ENCODE measurements at places on chromosomes 4 and X.

DNA sequence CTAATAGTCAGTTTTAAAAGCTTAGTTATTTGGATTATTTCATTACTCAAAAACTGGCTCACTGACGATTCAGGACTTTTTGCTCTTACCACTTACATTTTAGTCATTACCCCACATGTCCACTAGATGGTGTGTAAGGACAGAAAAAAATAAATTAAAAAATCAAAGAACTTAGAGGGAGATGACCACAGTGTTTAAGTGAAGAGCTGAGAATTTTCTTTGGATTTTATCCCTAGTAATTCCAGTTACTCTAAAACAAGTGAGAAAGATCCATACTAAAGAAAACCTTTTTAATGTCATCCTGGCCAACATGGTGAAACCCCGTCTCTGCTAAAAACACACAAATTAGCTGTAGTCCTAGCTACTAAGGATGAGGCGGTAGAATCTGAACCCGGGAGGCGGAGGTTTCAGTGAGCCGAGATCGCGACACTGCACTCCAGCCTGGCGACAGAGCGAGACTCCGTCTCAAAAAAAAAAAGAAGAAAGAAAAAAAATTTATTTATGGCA lies 26.4 kb upstream of the TMPRSS11B start:
- peak; percentile 58 for DNase-seq

- DNase-seq = no peak
Observed at GRCh38 chr4:172393220-172393619, 580.0 kb downstream of the GALNTL6 start.

- no peak for DNase-seq
Observed at GRCh38 chrX:30814978-30815377, 74.1 kb downstream of the TAB3 start.

DNA sequence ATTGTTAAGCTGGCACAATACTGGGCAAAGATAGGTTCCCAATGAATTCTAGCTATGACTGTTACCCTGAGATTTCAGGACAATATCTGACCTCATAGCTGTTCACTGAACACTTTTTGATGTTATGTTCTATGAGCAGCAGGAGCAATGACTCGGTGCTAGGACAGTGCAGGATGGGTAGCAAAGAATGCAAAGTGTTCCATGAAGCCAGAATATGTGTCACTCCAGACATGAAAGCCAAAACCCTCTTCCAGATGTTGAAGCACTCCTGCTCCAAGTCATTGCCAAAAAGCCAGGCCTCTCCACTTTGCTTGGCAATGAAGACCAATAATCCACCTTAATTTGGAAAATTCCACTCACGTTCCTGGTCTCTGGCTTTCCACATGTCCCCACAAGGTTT lies 300.9 kb upstream of the CPEB2 start:
- DNase-seq = no peak

DNA sequence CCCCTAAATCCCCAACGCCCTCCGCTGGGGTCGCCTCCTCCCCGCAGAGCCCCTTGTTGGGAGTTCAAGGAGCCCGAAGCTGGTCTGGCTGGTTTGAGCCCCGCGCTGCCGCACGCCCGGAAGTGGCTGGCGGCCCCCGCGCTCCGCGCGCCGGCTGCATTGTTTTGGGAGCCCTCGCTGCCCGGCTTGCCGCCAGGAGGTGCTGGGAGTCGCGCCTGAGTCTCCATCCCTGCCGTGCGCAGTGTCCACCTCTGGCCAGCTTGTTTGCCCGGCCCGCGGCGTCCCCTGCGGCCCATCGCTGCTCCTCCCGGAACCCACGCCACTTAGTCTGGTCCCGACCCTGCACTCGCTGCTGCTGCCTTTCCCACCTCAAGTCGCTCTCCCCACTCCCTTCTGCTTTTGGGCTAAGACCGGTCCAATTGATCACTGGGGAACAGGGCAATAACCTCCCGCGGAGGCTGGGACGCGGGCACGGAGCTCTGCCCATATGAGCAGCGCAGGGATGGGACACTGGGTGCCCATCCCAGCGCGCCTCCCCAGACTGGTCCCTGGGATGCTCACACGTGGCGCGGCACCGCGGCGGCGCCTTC lies 2.2 kb upstream of the SFRP2 start:
- no peak for DNase-seq

- no peak for DNase-seq
Observed at GRCh38 chrX:145792281-145792680, 25.3 kb upstream of the SLITRK2 start.

DNA sequence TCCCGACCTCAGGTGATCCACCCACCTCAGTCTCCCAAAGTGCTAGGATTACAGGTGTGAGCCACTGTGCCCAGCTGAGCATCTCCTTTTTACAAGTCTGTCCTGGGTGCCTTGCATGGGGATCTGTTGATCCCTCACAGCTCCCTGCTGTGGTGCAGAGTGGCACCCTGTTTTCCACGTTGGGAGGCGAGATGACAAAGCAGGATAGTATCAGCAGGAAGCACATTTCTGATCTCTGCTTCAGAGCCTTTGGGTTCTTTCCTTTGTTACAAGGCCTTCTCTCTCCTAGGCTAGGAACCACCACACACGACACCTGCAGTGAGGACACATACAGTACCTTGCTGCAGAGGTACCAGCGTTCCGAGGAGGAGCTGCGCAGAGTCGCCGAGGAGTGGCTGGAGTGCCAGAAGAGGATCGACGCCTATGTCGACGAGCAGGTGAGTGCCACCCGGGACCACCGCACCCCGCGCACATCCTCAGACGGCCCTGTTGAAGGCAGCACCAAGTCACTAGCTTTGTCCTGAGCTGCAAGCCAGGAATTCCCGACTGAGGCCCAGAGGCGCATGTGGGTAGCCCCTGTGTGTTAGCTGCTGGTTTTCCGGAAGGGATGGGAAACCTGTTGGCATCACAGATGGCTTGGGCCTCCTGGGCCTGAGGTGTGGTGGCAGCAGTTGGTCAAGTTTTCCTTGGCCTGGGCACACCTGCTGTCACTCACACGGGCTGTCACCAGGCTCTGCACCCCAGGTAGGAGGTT lies 109.6 kb downstream of the TNIP2 start:
- peak; percentile 55 for DNase-seq

DNA sequence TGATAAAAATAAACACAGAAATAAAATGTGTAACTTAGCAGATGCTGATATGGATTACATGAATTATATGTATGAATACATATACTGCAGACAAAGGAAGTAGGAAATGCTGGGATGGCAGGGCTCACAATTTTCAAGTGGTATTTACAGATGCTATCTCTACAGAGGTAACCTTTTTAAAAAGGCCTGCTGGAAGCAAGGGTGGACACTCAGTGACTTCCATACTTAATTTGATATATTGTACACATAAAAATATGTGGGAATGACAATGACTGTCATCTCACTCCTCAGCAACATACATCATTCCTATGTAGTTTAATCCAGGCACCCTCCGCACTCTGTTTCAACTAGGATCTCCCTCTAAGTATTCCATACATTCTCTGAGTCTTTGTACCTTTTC lies 452.9 kb downstream of the DTHD1 start:
- DNase-seq = no peak

- no peak for DNase-seq
Observed at GRCh38 chr4:143282211-143282707, 54.4 kb upstream of the GAB1 start.

GRCh38 chr4:102580463-102580842 lies 79.3 kb downstream of the NFKB1 start:
- no peak for DNase-seq

GRCh38 chrX:118802857-118803256 lies 20.8 kb upstream of the ZCCHC12 start:
- peak; percentile 27 for DNase-seq

GRCh38 chr4:141658309-141658708 lies 21.9 kb downstream of the IL15 start:
- DNase-seq = no peak

- no peak for DNase-seq
Observed at GRCh38 chrX:133794126-133794525, 191.3 kb downstream of the GPC3 start.

GRCh38 chr4:25430630-25431029 lies 53.6 kb downstream of the ANAPC4 start:
- no peak for DNase-seq

DNA sequence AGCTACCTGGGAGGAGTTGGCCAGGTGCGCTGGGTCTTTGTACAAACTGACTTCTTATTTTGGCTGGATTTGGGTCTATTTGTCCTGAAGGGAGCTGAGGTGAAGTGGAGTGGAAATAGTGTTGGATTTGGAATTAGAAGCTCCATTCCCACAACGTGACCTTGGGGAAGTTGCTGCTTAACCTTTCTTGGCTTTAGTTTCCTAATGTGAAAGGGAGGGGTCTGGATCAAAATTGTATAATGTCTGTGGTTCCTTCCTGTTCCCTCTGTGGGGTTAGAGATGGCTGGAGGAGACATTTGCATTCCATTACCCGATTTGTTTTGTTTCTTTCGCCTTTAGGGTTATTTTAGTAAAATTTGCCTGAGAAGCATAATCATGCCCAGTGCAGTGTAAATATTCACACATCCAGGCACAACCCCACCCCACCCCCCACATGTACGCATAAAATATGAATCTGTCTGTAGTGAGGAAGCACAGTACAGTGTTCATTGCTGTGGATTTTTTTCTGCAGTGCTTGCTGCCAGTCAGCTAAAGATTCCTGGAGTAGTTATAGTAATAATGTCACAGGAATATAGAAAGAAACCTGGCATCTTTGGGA lies 21.5 kb downstream of the JADE1 start:
- DNase-seq = no peak

DNA sequence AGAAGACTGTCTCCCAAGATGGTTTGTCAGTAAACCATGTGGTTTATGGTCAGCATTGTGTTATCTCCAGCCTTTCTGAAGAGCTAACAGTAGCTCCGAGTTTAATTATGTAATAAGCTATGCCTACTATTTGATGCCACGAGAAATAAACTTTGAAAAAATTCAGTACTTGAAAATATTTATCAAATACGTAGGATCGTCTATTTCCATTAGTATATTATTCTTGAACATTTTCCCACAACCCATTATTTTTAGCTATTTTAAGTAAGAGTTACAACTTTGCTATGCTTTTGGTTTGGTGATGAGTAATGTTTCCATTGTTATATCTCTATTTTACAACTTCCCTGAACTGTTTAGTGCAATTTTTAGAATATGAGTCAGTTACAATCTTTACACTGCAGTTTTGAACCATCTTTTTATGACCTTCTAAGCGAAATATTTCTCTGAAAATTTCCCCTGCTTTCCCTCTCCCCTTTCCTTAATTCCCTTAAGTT lies 44.5 kb upstream of the TRIM2 start:
- DNase-seq = no peak

GRCh38 chr4:100302061-100303026 lies 112.1 kb upstream of the DDIT4L start:
- no peak for DNase-seq

DNA sequence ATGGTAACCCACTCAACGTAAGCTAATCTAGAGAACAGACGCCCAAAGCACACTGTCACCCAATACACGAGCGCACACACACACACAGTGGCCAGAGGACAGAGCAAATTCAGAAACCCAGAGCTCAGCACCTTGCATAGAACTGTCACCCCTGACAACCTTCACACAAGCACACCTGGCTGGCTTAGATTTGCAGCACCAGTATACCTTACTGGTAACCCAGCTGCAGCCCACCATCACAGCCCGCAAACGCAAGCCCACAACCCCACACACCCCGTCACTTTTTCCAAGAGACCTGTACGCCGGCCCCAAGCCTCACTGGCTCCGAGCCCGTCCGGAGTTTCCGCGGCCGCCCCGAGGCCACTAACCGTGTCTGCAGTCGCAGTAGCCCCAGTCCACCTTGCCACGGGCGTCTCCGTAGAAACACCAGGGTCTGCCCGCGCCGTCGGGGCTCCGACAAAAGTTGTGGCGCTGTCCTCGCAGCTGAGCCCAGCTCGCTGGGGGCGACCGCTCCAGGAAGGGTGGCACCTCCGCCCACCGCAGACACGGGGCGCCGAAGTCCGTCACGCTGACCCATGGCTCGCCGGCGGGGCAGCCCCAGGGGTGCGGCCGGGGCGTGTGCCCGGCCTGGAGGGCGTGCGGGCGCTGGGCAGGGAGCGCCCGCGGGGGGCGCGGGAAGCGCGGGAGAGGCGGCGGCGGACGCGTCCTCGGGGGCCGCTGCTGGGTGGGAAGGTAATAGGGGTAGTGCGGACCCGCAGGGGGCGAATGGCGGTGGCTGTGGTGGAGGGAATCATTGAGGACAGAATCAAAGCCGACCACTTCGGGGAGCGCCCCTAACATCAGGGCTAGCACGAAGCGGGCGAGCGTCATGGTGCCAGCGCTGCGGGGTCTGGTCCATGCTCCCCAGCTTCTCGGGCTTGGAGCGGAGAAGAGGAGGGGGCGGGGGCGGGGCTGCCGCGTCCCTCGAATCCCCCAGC lies 664 bp downstream of the PRSS12 start:
- no peak for DNase-seq

- DNase-seq = no peak
Observed at GRCh38 chrX:131359611-131360010, 70.5 kb upstream of the IGSF1 start.

DNA sequence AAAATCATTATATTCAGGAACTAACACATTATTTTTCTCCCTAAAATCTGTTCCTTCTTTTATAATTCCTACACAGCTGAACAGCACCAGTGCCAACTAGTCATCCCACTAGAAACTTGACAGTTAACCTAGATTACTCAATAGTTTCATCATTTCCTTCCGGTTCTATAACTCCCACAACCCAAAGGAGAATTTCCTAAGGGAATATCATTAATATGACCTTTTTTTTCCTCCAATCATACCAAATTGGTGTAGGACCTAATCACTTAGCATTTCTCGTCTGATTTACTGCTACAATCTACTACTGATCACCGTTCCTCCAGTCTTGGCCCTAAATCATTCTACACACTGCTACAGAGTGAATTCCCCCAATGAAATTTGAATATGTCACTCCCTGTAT lies 45.9 kb downstream of the WDFY3 start:
- no peak for DNase-seq

DNA sequence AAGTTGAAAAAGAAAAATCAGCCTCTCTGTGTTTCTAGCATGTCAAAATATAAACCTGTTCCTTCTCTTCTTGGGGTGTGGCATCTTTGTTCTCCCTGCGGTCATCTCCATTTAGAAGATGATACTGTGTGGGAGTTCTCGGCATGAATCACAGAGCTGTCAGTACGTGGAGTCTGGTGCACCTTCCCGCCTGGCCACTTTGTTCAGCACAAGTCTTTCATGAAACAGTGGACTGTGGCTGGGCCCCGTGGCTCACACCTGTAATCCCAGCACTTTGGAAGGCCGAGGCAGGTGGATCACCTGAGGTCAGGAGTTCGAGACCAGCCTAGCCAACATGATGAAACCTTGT lies 166.5 kb downstream of the MAML3 start:
- DNase-seq = no peak

- no peak for DNase-seq
Observed at GRCh38 chr4:118756958-118757357, 71.8 kb downstream of the METTL14 start.

GRCh38 chr4:112897543-112897942 lies 151.9 kb upstream of the ANK2 start:
- DNase-seq = no peak

GRCh38 chr4:165199722-165200121 lies 7.6 kb upstream of the KLHL2 start:
- DNase-seq = no peak
